ENCODE measurements at places on chromosomes 6 and 20.

- DNase-seq, result no peak
These were observed 15.9 kb downstream of the RFPL4B start for GRCh38 chr6:112362812-112363570.

GRCh38 chr6:151869787-151870186 is 62.3 kb downstream of the ESR1 start:
- no peak for DNase-seq

DNA sequence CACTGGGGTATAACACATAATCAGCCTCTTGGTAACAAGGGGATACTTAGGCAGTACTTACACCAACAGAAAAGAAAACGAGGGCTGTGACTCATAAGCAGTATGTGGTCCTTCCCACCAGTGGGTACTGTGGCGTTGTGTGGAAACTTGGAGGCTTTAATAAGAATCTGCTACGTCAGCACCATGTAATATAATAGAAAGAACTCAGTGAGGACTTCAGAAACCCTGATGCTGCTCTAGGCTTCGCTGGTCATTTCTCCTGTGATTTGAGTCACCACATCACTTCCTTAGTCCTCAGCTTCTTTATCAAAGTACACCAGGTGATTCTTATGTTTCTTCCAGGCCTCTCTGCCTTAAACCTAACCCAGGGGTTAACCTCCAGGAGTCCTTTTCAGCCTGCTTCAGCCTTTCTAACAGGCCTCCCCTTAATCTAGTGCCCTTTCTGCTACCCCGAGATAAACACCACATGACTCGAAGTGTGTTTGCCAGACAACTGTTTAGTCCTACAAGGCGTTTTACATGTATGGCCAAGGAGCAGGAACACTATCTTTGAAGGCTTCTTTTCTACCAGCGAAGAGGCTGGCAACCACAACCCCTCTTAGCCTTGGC is 68.5 kb downstream of the FYN start:
- DNase-seq, result peak; percentile 73

GRCh38 chr6:27908017-27908416 is 4.2 kb downstream of the OR2B2 start:
- DNase-seq, result no peak

DNA sequence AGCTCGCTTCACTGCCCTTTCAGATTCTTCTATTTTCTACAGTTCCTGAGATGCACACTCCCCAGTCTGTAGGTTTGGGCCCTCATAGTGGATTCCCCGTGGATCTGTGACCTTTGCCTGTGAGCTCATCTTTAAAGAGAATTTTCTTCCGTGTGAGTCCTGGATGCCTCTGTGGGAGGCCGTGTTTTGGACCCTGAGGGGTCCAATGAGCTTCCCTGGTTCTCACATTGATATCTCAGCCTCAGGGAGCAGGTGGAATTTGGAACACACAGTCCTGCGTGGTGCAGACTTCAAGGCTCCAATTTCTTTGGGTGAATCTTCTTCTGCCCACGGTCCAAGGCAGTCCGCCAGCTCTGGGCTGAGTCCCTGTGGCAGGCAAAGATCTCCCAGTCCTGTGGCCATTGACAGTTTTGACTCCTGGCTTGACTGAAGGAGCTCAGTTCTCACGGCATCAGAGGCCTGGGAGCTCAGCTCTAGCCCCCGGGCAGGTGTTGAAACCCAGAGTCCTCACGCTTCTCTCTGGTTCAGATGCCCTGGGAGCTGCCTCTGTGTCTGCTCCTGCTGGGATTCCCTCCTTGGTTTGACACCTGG is 61.0 kb downstream of the PSMG4 start:
- no peak for DNase-seq

- DNase-seq, result no peak
These were observed 1.7 kb downstream of the DIDO1 start for GRCh38 chr20:62924442-62925075.

DNA sequence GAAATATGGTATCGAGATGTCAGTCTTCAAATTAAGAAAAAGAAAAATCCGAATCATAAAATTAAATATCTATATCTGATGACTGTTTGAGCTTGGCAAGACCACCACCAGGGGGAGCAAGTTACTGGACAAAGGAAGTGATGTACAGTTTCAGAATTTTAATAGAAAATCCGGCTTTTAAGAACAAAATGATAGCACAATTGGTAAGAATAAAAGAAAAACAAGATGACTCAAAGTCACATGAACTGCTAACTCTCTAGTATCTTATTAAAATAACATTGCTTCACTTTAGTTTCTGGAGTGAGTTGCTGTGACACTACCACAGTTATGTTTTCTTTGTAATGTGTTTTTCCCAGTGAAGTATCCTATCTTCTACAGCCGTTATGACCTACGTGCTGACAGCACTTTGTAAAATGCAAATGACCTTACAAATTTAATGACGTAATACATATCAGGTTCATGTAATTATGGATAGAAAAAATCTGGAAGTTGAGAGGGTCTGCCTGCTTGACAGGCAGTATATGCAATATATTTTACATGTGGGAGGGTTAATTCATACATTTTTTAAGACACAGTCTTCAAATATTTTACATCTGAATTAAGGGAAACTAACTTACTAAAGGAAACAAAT is 405.3 kb upstream of the HS3ST5 start:
- DNase-seq, result peak; percentile 48

DNA sequence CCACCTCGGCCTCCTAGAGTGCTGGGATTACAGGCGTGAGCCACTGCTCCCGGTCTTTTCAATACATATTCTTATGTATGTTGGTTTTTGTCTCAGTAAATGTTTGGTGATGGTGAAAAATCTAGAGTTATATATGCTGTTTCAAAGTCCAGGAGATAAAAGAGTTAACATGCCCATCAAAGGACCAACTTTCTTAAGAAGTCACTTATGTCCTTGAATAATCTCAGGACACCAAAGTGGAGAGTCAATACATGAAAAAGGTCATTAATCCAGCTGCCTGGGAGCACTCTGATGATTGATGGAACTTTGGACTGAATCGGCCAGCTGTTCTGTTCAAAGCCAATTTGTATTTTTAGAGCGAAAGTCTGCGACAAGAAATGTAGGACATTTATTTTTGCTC is 59.8 kb upstream of the HDAC2 start:
- no peak for DNase-seq

DNA sequence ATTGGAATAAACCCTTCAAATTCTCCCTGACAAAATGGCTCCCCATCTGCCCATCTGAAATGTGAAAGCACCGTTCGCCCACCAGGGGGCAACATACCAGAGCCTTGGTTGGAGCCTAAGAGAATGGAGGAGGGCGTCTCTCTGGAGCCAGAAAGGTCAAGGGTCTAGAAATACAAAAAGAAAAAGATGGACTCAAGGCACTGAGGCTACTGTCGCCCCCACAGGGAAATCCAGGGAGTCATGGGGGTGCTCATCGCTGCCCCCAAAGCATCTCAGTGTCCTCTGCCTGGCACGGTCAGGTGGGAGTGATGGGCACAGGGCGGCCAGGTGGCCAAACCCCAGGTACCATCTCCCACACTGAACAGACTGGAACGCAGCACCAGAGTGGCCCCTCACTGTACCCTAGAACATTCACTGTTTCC is 136.3 kb downstream of the ZMYND8 start:
- DNase-seq, result no peak

DNA sequence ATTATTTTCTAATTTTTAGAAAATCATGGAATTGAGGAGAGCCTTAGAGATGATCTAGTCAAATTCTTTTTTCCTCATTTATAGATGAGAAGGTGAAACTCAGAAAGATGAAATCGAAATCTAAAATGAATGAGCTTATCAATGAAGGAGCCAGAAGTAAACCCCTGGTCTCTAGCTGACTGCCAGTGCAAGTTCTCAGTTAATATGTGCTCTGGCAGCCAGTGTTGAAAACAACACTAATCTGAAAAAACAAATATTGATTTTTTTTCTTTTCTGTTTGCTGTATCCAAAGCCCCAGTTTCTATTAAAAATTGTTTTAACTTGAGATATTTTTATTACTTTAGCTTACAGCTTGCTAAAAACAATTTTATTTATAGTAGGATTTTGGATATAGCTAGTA is 21.5 kb upstream of the PBOV1 start:
- DNase-seq, result no peak

GRCh38 chr20:41145821-41146620 is 8.7 kb downstream of the PLCG1 start:
- no peak for DNase-seq

DNA sequence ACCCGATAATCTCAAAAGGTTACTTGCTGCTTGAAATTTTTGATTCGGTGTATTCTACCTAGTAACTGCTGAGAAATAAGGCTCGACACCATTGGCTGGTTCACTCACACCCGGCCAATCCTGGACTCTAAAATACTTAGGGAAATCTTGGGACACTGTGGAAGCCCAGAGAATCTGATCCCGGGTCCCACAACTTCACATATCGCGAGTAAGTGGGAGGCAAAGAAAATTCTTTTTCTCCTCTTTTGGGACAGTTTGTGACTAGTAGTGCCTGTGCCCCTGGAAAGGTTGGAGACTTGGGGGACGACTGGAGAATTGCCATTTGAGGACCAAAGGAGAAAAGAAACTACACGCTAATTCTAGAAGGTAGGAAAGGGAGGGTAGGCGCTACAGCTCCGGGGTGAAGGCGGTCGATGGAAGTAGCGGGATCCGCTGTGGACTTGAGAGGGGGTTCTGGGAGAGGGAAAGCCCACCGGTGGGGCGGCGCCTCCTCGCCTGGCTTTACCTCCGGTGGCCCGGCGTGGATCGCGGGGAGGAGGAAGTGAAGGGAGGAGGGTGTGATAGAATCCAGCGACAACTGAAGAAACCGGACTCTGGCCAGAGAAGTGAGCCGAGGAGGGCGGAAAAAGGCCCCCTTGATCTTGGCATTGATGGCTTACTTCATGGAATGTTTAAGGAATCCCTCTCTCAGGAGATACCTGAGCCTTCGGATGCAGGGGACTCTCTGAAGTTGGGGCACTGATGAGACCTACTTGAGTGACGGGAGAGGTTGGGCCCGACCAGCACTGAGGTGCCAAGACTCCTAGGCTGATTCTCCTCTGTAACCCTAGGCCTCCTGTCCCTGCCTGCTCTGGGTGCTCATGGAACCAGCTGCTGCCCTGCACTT is 18.8 kb upstream of the BTN3A3 start:
- DNase-seq, result peak; percentile 65

DNA sequence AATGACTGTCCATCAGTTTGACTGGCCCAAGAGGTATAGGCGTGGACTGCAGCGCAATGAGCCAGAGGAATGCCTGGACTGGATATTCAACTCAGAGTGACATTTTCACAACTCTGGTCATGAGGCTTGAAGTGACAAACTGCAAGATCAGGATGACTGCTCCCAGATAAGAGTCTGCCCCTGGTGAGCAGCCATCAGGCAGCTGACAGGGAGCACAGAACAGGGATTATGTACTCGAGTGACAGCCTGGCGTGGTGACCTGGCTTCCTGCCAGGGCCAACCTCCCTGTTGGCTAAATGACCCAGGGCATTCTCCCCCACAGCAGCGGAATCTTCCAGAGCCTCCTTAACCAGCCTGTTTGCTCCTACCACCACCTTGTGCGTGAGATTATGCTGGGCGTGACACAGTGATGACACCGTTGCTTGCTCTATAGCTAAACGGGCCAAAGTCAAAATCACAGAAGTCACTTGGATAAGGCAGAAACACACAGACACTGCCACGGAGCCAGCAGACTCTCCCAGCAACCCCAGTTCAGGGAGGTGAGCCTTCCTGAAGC is 209.1 kb upstream of the JARID2 start:
- peak; percentile 18 for DNase-seq

DNA sequence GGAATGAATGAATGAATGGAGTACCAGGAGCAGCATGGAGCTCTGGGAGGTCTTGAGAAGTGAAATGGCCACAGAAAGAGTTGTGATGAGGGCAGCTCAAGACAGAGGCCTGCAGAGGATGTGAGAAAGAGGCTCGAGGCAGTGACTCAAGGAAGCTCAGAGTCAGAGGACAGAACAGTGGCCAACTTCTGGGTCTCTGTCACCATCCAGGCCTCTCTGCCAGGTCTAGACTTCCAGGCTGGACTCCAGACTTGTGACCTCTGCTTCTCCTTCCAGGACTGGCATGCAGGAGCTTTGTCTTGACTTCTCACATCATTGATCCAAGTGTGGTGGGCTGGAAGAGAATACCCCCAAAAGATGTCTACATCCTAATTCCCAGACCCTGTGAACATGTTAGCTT is 119.8 kb downstream of the TOX2 start:
- DNase-seq, result no peak

DNA sequence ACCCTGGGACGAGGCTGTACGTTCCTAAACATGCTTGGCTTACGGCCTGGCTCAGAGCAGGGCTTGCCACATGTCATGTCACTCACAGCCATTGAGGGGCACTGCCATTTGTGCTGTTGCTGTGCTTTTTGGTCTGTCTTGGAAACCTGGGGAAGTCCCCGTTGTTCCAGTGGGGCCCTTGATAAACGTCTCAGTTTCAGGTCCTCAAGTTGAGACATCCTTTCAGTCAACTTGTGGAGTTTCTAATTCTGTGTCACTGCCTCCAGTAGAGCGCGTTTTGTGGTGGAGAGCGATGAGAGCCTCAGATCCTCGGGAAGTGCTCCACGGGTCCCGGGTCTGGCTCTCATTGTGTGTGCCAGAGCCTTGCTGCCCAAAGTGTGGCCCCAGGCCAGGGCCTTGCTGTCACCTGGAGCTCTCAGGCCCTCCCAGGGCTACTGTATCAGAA is 43.0 kb upstream of the CCR6 start:
- DNase-seq, result no peak

GRCh38 chr6:40930555-40930954 is 108.5 kb downstream of the UNC5CL start:
- no peak for DNase-seq

DNA sequence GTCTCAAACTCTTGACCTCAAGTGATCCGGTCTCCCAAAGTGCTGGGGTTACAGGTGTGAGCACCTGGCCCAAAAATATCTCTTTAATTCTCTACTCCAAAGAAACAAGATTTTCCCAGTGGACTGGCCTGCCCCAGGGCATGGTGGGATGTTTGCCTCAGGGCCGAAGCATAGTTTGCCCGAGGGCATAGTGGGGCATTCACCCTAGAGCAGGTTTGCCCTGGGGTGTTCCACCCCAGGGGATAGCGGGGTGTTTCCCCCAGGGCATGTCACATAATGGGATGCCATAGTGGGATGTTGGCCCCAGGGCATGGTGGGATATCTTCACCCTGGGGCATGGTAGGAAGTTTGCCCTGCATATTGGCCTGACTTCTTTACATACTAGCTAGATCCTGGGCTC is 97.2 kb downstream of the VEGFA start:
- no peak for DNase-seq

DNA sequence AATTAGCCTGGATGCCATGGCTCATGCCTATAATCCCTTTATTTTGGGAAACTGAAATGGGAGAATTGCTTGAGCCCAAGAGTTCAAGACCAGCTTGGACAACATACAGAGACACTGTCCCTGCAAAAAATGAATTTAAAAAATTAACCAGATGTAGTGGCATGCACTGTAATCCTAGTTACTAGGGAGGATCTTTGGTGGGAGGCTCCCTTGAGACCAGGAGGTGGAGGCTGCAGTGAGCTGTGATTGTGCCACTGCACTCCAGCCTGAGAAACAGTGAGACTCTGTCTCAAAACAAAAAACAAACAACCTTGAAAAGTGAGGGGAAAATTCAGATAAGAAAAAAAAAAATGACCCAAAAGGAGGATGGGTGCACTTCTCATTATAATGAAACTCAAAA is 23.4 kb downstream of the CAP2 start:
- DNase-seq, result no peak
